ENCODE measurements at places on chromosomes 3 and 15.
A peak's percentile ranks its signal among the peaks of the same experiment; 100 is the strongest.

- peak; percentile 37 for DNase-seq
These were observed 57.2 kb upstream of the SMAD6 start for GRCh38 chr15:66644869-66645268.

GRCh38 chr3:141955175-141955574, 78.7 kb downstream of the ATP1B3 start:
- no peak for DNase-seq

GRCh38 chr3:116015931-116016330, 392.6 kb downstream of the GAP43 start:
- no peak for DNase-seq

GRCh38 chr15:79093352-79093935, 2.9 kb upstream of the RASGRF1 start:
- no peak for DNase-seq

DNA sequence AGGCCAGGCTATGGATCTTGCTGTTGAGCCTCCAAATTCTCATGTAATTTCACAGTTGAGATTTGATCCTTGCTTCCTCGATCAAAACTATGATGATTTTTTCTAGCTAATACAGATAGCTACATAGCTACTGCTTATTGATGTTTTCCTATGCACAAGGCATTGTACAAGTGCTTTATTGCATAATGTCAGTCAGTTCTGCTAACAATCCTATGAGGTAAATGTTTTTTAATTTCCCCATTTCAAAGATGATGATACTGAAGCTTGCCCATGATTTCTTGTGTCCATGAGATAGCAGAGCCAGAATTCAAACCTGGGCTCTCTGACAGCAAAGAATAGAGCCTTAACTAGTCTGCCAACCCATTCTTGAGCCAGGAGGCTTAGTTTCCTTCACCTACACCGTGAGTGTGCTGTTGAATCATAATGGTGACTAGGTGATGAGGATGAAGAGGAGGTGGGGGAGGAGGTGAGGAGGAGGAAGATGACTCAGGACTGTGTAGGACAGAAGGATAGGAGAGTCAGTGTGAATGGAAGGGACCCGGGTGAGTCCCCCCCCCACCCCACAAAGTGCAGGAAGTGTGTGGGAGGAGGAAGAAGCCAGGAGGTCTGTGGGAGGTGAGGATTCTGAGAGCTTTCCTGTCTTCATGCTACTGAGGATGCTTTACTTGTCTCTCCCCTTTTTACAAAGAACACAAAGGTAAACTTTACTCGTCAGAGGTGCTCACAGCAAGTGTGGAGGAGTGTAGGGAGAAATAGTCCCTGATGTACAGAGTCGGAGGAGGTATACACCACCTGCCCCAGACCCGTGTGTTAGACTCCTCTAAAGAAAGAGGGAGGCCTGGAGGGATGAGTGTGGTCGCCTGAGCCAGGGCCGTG, 3.6 kb downstream of the TAGLN3 start:
- DNase-seq: no peak

- DNase-seq: peak; percentile 5
These were observed 44.4 kb upstream of the FAN1 start for GRCh38 chr15:30859091-30859874.

GRCh38 chr15:45268135-45268534, 16.1 kb downstream of the SLC28A2 start:
- DNase-seq: no peak

DNA sequence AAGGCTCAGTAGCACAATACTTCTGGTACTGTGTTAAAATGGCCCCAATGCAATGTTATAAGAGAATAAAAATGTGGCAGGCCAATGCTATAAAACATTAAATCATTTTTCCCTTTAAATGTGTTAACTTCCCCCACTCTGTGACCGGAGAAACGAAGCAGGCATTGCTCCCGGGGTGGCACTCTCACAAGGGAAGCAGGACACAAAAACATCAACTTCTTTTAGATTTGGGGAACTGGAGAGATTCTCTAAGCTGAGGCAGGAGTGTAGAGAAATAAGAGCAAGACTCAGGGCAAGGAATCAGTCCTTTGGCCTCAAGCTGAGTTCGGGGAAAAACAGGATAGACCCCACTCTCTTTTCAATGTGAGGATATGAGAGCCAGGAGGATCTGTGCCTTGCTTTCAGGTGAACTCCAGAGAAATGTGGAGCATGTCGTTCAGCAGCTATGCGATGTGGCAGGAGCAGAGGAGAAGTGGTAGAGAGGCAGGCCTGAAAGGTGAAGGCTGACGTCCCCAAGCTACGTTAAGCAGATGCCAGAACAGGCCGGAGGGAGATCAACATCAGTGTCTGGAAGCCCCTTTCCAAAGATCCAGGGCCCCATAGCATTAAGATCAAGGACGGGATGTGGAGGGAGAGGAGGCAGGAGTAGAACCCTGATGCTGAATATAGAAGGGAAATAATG, 160.2 kb downstream of the PLD1 start:
- DNase-seq: no peak

DNA sequence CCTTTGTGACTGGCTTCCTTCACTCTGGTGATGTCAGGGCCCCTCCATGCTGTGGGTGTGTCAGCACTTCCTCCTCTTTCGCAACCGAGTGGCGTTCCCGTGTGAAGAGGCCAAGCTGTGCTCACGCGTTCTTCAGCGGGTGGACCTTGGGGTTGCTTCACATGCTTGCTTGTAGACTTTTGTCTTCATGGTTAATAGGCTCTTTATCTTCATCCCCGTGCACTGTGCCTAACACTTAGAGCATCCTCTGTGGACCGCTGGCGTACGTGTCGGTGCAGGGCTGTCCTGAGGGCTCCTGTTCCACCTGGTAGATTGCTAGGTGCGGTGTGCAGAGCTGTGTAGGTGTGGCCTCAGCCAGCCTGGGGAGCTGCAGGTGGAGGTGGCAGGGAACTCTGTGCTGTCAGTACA, 182.3 kb downstream of the OR4M2 start:
- no peak for DNase-seq

GRCh38 chr3:168493412-168494205, 397.9 kb upstream of the GOLIM4 start:
- no peak for DNase-seq

- no peak for DNase-seq
These were observed 359.3 kb upstream of the ICE2 start for GRCh38 chr15:60838206-60838605.

DNA sequence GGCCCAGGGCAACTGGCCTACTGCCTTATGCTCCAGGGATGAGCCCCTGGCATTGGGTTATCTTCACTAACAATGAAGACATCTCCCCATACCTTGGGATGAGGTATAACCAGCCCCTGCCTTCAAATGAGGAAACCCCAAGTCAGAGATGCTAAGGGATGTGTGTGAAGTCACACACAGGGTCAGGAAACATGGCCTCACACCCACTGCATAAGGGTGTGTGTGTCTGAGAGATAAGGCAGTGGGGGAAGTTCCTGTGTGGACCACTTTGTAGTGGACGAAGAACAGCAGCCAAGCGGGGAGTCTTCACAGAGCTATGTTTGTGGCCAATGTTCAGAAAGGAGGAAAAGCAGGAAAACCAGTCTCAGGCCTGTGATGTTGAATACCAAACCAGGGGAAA, 10.5 kb downstream of the ELP6 start:
- DNase-seq: no peak

- DNase-seq: no peak
These were observed 391.7 kb downstream of the EDEM1 start for GRCh38 chr3:5579139-5579602.

DNA sequence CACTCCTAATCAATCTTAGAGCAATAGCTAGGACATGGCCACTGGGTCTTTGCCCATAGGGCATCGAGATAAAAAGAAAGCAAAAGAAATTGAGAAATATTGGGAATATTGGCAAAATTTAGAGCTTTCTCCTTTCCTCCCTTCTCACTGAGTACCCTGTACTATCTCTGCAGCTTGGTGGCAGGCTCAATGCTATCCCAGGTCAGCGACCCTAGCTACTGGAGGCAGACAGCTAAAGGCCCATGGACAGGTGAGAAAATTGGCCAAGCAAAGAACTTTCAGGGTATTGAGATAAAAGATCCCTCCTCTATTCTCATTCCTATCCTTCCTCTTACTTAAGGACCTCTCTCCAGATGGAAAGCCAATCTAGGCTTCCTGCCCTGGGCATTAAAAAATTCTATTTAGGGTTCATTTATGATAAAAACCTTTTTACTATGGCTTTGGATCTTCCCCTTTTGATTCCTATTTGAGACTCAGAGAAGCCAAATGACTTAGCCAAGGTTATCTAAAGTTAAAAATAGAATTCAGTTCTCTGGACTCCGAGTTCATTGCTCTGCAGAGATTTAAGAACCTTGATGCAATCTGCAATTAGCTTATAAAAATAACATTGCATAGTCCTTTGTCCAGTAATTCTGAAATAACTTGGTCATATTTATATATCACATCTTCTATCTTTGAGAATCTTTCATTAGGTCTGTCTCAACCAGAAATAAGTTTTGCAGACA, 75.4 kb downstream of the THRB start:
- DNase-seq: no peak
